ENCODE measurements at places on chromosomes 3 and 15.

DNA sequence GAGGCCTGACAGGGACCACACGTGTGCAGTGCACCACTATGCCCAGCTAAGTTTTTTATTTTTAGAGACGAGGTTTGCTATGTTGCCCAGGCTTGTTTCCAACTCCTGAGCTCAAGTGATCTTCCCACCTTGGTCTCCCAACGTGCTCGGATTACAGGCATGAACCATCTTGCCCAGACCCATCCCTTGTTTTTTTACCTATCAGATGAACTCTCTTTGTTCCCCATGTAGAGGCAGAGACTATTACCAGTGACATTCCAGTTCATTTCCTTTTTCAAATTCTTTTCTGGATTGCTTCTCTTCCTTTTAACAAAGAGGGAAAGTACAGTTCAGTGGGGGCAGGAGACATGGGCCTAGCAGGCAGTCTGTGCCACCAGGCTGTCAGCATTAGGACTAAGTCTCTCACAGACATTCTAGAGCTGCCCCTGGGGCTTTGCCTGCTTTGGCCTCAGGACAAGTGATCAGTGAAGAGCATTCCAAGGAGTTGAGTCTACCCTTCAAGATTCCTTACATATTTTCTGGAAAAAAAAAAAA, 103.5 kb upstream of the SLC7A14 start:
- no peak for DNase-seq

- no peak for DNase-seq
Observed at GRCh38 chr3:114005481-114005880, 50.8 kb downstream of the CCDC191 start.

GRCh38 chr3:56229311-56229710, 239.0 kb downstream of the ERC2 start:
- DNase-seq = no peak

- no peak for DNase-seq
Observed at GRCh38 chr15:39466750-39467105, 114.2 kb upstream of the THBS1 start.

DNA sequence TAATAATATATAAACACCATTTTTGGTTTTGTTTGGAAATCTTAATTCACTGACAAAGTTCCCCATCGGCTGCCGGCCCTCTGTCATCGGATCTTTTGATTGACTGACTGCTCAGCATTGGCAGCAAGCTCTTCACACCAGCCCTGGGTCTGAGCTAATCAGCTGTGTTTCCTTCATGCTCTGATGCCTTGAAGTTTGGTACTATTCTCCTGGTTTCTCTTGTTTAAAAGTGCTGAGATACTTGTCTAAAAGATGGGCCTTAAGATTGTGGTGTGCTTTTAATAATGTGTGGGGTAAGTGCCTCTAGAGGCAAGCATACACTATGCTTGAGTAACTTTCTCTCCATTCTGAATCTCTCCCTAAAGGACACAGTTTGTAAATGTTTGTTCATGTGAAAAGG, 415.5 kb upstream of the TPRG1 start:
- DNase-seq = no peak

- no peak for DNase-seq
Observed at GRCh38 chr3:139552632-139553365, 13.3 kb upstream of the RBP1 start.

DNA sequence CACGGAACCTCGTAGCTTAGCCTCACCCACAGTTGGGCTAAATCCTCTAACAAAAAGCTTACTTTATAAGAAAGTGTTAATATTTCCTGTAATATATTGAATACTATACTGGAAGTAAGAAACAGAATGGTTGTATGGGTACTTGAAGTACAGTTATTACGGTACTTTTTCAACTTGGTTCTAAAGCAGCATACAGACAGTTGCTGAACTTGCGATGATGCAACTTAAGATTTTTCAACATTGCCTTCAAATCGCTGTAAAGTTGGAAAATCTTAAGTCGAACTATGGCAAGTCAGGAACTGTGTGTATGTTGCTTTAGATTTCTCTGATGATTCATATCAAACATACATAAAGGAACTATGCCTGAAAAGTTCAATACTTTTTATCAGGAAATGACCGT, 204.4 kb upstream of the C2CD4B start:
- DNase-seq = no peak

DNA sequence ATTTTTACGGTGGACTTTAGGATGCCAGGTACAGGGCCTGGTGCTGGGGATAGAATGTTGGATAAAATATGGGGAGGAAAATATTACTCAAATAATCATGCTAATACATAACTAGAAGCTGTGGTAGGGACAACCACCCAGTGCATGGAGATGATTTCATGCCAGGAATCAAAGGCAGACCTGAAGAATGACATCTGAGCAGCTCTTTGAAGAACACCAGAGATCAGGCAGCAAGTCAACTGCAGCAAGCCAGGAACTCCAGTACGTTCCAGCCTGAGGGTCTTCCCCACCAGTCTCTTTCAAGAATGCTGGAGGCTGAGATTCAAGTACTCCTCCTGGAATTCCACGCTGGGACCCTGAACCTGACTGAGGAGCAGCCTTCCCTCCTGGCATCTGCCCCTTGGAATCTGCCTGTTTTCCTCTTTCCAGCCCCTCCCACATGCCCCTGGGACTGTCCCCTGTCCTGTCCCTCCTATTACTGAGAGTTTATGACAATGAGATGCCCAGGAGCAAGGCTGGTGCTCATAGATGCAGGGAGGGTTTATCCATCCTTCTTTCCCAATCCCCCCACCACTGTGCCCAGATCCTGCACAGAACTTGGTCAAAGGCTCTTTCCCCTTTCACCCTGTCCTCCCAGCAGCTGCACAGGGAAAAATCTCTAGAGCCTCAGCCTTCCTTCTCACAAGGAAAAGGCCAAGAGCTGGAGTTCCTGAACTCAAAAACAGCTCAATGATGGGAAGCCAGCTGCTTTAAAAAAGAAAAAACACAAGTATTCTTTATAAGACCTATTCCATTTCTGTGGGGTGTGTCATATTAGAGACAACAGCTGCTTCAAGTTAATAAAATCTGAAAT, 68.0 kb downstream of the PDZRN3 start:
- peak; percentile 73 for DNase-seq

DNA sequence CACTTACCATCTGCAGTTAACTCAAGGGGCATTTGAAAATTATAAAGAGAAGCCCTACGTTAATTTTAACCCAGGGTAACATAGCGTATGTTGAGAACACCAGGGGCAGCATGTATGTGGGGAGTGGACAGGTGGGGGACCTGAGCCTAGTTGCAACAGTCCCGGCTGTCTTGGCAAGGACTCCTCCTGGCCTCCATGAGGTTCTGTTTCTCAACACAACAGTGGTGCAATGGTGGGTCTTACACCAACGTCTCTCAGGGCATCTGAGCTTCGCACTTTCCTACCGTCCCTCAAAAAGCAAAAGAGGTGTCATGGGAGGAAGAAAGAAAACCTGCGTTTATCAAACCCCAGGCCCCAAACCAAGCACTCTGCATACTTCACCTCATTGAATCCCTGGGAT, 50.6 kb downstream of the MGLL start:
- DNase-seq = no peak

DNA sequence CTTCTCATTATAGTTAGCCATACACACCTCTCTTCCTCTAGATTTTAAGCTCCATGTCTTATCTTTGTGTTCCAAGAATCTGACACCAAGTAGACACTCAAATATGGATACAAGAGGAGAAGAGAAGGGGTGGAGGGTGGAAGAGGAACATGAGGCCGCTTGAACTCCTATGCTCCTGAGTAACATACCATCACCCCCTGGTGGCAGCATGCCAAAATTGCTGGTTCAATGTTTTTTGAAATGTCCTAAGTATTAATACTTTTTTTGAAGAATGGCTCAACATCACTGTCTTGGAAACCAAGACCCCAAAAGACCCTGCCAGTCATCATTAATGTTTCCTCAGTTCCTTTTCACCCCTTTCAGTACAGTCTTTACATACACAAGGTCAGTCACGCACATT, 71.8 kb upstream of the HACD2 start:
- no peak for DNase-seq

DNA sequence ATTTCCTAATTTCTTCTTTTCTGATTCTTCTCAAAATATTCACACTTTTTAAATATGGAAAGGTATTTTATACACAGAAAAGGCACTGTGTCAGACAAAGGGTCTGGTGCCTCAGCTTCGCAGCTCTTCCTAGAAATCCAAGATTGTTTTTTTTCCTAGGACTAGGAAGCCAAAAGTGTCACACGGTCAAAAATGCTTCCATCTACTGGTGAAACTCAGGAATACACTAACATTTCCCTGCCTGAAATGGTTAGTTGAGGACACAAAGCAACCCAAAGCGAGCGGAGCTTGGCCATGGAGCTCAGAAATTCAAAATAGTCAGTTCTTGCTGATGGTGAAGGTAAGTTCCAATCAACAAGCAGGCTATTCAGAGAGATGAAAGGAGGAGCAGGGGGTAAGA, 426.5 kb upstream of the RASGRP1 start:
- no peak for DNase-seq

GRCh38 chr15:73125219-73125618, 73.0 kb downstream of the NEO1 start:
- no peak for DNase-seq

DNA sequence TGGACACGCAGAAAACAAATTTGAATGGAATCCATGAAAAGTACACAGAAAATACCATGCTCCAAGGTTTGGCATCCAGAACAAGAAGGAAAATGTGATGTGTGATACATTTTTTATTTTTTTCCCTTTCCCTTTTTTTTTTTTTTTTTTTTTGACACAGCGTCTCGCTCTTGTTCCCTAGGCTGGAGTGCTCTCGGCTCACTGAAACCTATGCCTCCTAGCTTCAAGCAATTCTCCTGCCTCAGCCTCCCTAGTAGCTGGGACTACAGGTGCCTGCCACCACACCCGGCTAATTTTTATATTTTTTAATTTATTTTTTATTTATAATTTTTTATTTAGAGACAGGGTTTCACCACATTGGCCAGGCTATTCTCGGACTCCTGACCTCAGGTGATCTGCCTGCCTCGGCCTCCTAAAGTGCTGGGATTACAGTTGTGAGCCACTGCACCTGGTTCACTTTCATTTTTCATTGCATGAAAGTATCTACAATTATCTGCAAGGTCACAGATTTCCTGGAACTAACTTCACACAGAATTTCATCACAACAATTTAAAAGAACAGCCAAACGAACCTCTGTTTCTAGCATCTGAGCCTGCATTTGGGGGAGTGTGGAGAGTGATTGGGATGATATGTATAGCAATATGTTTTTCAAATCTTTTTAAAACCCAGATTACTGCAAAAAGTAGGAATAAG, 8.3 kb downstream of the POU1F1 start:
- no peak for DNase-seq

DNA sequence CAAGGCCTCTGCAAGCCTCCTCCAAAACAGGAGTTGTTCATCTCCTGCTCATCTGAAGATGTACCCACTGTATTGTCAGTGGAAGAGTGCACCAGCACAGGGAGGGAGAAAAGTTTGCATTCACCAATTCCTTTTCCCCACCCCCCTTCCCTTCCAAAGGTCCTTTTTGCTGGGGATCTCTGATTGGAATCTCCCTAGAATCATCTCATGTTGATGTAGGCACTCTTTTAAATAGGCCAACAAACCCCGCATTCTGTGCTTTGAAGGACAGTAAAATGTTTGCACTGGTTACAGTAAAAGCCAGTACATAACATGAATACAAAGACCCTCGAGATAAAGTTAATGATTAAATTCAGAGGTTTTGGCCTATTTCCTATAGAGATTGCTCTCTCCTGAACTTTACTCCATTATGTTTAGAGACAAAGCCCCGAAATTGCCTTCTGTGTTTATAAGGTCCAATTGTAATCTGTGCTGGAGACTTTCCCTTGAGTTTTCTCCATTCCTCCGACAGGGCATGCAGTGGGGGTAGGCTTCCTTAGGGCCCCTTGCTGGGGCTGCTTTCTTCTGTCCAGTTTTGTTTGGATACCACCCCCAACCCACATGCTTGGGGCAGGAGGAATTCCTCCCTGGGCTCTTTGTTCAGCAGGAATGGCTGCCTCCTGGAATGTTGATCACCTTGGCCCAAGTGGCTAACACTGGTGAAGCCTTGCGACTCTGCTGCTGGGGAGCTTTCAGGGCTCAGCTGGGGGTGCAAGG, 22.5 kb downstream of the TRIM71 start:
- DNase-seq = no peak

DNA sequence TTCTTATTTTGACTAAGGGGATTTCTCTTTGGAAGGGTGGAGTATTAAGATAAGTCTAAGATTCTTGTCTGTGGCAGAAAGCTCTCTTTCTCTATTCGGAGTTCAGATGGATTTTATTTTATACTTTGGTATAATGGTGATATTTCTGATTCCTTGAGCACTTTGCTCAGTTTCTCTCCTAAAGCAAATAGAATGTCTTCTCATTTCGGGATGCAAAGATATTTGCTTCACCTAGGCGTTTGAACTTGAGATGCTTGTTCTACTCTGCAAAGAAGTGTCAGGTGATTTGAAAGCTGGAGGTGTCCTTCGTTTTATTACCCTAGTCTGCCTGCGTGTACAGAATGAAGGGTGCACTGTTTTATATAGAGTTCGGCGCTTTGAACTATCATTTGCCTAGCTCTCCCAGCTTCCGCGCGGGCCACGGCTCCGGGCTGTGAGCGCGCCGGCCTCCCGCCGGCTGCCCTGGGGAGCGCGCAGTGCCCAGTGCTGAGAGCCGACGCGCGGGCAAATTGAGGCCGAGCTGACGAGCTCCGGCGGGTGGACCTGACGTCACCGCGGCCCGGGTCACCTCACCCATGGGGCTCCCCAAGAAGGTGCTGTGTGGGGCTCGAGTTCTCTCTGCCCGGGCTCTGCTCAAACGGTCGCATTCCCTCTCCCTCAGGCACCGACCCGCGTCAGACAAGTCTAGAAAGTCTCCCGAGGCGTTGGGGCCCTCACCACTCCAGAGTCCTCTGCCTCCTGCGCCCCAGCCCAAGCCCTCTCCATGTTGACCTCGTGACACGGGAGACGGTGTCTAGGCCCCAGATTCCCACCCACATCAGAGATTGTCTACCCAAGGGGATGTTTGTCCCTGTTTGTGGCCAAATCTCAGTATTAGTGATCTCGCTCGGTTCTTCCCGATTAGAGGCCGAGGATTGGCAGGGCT, 7.5 kb downstream of the SOX2 start:
- no peak for DNase-seq

GRCh38 chr15:43518197-43518761, 871 bp downstream of the MAP1A start:
- no peak for DNase-seq

GRCh38 chr3:28042707-28043106, 198.7 kb upstream of the CMC1 start:
- DNase-seq = no peak

DNA sequence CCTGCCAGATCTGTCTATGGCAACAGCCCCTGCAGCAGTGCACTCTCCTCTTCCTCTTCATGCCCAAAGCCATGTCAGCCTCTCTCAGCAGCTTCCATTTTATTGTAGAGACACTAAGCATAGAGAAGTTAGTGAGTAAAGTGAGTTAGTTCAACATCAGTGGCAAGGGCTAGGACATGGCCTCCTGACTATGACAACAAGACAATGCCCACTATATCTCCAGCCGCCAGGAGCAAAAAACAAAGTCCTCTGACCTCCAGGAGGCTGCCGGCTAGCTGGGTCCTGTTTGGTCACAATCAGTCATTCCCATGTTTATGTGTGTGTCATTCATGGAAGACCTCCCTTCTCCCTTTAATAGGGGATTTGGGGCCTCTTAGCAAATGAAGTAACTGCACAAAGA, 14.9 kb downstream of the NR1I2 start:
- no peak for DNase-seq
